ENCODE measurements at places on chromosomes 3 and 15.

DNA sequence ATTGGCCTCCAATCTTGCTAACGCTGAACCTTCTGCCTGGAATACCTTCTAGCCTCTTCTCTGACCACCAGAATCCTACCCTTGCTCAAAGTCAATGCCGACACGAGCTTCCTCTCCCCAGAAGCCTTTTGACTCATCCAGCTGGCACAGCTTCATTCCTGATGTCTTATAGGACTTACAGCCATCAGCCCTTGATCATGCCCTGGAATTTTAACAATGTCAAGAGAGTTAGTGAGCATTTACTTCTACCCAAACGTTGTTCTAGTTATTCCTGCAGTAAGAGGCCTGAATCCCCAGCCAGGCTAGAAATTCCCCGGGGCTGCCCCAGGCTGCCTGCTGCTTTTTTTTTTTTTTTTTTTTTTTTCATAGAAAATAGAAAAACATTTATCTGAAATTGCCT, 3.9 kb downstream of the CYP1A2 start:
- no peak for DNase-seq

DNA sequence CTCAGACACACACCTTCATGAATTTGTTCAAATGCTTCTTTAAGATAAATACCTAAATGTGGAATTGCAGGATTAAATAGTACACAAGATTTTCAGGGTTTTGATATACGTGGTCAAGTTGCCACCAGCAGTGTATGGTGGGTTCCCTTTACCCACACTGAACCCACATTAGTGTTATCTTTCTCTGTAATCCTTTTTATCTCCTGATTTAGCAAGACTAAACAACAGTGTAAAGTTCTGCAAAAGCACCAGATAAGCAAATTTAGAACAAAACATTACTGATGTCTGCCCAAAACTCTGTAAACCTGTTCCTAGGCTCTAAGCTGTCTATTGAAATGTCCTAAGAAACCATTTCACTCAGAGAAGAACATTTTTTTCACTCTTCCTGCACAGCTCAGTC, 352.9 kb downstream of the FHIT start:
- no peak for DNase-seq

- no peak for DNase-seq
Observed at GRCh38 chr3:54619531-54619930, 308.3 kb downstream of the LRTM1 start.

GRCh38 chr15:41498657-41499056, 5.0 kb downstream of the ITPKA start:
- no peak for DNase-seq

DNA sequence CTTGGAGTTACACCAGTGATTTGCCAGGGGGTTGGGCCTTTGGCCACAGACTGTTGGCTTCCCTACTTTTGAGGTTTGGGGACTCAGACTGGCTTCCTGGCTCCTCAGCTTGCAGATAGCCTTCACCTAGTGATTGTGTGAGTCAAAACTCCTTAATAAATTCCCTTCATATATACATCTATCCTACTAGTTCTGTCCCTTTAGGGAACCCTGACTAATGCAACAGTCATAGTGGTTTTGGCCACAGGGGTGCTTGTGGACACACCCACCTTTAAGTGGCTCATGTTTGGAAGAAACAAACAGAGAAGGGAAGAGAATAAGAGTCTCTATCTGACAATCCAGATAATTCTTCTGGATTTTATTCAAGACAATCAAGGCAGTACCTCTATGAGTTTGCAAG, 457.7 kb downstream of the EPHA3 start:
- no peak for DNase-seq

GRCh38 chr15:80179935-80180334, 27.1 kb downstream of the FAH start:
- no peak for DNase-seq

DNA sequence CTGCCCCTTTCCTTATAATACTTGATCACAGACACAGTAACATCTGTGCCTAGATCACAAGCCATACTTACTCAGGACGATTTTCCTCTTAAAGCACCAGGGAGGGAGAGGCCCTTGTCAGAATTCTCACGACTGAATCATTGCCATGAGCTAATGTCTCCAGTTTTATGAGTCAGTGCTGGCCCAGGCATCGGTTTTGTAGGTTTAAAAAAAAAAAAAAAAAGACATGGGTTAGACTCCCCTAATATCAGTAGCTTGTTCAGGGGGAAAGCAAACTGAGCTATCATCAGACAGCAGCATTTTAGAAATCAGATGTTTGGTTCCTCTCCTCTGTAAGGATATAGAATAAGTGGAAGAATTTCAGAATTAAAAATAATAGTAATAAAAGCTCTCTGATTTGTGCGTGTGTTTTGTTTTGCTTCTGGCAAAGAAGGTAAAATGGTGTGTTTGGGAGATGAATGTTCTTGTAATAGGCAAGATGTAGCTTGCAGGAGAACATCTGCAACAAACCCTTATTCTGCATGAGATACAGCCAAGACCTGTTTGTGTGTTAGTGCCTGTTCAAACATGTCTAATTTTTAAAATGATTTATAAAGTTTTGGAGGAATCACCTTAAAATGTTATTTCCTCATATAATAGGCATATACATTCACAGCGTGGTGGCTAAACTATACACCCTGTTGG, 193.6 kb downstream of the TP63 start:
- no peak for DNase-seq

DNA sequence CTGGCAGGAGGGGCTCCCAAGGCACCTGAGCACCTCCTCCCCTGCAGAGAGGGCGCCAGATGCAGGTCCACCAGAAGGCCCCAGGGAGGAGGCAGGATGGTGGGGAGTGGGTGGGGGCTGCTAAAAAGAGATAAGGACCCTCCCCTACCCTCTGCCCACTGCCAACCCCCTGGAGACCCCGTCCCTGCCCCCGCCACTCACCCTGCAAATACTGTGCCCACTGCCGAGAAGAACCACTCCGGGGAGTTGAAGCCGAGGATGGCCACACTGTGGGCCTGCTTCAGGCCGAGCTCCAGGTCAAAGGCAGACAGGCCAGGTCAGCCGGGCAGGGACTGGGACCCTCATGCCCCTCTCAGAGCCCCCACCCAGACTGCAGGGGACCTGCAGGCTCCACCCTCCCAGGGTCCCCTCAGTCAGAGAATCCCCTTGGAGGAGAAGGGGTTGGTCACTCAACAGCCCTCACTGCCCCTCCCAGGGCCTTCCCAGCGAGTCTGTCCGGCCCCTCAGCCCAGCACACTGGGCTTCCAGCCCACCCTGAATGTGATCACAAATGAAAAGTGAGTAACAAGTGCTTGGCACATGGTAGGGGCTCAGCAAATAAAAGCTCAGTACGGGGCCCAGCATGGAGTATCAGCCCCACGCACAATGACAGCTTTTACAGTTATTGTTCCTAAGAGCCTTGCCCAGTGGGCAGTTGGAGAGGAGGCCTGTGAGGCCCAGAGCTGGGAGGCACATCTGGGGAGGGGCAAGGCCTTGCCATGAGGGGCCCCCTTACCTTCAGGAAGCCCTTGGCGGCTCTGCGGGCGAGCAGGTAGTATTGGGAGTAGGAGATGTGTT, 40.4 kb downstream of the ACSBG1 start:
- DNase-seq, result no peak

- no peak for DNase-seq
Observed at GRCh38 chr3:151276038-151276686, 2.2 kb downstream of the P2RY14 start.

- no peak for DNase-seq
Observed at GRCh38 chr3:46549408-46549904, 16.6 kb downstream of the LRRC2 start.
